ENCODE measurements at places on chromosomes 7 and 10.

DNA sequence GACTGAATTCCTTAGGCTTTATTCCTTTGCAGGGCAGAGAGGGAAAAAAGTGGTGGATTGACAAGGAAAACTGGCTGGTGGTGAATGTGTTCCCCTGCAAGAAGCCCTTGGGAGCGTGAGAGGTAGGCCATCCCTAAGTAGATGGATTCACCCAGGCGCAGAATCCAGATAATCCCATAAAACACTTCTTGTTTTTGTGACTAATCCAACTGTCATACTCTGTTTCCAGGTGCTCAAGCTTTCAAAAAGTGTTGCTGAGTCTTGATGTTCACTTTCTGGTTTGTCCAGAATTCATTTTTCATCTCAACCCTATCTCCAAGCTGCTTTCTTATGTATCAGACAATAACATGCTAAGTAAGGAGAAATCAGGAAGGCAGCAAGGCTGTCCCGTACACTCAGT is 250.8 kb upstream of the HABP2 start:
- no peak for DNase-seq

DNA sequence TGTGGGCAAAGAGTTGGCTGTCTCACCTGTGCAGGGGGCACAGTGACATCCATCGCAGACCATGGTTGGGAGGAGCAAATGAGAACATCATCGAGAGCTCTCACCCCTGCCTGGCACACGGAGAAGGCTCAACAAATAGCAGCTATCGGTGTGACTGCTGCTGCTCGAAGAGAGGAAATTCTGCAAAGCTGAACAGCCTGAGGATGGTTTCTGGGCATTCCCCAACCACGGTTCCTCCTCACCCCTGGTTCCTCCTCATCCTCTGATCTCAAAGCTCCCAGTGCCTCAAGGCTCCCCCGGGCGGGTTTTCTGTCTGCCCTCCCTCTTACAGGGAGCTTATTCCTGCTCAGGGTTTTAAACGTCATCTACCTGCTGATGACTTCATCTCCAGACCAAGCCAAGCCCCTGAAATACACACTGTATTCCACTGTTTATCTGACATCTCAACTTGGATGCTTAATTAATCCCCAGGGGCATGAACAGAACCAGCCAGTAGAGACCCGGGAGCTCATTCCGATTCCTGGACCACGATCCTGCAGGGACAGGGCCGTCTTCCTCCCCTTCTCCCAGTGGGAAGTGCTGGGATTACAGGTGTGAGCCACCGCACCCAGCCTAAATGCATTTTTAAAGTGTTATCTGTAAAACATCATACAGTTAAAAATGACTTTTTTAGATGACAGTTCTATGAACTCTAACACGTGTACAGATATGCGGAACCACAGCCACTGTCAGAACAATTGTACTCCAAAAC is 19.5 kb upstream of the NOM1 start:
- DNase-seq = no peak

DNA sequence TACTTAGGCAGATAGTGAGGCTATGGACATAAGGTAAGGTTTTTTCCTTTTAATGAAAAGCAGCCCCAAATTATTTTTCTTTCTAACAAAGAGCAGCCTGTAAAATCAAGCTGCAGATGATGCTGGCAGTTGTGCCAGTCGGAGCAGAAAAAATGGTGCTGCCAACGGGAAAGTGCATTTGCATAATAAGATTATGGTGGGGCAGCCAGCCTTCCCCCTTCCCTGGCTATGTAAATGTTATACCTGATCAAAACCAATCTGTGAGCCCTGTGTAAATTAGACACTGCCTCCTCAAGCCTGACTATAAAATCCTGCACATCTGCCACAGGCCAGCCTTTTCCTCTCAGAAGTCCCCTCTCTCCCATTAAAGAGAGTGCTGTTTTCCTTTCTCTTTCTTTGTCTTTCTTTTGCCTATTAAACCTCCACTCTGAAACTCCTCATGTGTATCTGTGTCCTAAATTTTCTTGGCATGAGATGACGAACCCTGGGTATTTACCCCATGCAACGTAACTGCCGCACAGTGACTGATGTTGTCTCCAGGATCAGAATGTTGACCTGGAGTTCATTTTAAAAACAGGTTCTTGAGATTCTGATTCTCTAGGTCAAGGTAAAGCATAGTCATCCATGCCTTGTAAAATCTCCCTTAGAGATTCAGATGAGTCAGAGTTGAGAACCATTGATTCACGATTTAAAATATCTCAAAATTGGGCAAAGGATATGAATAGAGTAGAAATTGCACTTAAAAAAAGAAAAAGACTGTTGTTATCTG is 167.3 kb upstream of the C1GALT1 start:
- DNase-seq = no peak

- no peak for DNase-seq
Measured at GRCh38 chr10:79068203-79068561, 584 bp upstream of the ZMIZ1 start.

DNA sequence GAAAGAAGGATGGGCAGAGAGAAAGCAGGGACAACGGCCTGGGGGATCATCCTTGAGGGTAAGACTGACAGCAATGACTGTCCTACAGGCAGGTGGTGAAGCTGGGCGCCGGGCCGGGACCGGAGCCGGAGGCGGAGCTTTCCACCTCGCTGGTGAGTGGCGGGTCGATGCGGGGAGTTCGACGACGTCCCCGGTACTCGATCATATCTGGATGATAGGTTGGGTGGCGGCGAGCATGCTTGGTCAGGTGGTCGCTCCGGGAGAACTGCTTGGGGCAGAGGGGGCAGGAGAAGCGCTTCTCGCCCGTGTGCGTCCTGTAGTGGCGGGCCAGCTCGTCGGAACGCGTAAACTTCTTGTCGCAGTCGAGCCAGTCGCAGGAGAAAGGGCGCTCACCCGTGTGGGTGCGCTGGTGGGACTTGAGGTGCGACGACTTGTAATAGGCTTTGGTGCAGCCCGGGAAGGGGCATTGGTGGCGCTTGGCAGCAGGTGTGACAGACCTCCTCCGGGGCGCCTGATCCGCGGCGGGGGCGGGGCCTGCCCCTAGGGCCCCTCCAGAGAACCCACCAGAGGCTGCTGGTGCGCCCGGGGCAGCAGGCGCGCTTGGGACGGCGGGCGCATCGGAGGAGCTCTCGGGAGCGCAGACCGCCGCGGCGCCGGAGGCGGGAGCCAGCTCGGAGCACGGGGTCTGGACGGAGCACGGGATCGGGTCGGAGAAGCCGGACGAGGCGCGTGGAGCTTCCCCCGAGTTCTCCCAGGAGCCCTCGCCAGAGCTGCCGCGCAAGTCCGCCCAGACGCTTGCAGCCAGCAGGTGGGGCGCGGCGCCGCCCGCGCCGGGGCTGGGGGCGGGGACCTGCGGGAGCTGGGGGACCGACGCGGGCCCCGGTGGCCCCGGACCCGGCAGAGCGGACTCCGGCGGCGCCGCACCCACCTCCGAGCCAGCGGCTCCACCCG is 752 bp downstream of the KLF14 start:
- no peak for DNase-seq

DNA sequence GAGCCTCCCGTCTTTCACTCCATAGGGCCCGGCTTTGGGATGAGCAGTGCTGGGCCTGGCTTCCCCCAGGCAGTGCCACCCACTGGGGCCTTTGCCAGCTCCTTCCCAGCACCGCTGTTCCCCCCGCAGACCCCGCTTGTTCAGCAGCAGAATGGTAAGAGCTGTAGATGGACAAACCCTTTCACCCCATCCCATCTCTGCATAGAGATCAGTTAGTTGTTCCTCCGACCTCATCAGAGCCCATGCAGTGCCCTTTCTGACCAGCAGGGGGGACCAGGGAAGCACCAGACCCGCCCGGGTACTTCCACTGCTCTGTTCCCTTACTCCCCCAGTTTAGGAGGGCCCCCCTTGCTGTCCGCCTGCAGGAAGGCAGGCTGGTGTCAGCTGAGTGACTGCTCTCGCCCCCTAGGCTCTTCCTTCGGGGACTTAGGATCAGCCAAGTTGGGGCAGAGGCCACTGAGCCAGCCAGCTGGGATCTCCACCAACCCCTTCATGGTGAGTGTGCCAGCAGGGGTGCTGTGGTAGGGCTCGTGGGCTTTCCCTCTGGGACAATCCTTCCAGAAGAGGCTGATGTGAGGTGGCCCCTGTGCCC is 9.8 kb downstream of the SAP25 start:
- DNase-seq = no peak

DNA sequence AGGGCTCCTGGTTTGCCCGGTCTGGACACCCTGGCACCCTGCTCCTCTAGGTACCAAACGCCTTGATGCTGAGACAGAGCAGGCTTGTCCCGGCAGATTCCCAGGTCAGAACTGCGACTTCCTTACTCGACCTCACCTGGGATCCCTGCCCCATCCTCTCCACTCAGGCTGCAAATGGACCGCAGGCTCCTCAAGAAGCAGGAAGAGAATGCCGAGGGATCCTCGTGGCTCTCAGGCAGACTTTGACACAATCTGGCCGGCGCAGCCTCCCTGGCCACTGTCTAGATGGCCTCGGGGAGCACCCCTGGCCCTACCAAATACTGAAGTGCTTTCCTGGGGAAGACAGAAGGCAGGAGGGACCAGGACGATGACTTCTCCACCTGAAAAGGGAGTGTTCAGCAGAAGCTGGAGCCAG is 421 bp upstream of the NODAL start:
- DNase-seq = no peak

DNA sequence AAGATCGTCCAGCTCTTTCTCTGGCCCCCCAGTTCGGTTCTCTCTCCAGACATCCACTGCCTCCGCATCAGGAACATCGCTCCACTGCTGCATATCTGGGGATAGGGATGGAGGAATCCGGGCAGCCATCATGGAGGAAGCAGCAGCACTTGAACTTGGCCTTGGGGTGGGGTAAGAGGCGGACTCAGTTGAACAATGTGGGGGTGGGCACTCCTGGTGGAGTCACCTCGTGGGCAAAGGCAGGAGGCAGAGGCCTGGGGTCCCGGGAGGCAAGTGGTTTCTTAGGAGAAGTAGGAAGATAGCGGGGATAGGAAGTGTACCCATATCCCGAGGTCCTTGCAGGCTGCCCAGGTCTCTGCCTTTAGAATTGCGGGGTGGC is 98.3 kb downstream of the CHST15 start:
- no peak for DNase-seq

DNA sequence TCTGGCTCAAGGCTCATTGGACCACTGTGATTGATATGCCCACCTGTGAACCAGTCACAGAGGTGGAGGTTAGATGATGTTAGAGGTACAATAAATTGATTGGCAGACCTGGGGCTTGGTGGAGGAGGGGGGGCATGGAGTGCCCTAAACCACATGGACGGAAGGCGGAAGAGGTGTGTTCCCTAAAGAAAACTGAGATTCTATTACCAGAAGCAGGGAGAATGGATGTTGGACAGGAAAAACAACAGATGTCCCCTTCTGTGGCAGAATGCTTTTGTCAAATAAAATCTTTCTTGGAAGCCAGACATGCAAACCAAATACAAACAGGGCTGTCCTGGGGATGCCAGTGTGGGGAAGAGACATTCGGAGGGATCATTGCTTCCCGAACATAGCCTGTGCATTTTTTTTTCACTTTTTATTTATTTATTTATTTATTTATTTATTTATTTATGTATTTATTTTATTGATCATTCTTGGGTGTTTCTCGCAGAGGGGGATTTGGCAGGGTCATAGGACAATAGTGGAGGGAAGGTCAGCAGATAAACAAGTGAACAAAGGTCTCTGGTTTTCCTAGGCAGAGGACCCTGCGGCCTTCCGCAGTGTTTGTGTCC is 433.9 kb downstream of the RPS24 start:
- DNase-seq = no peak

GRCh38 chr10:133315847-133316246 is 7.1 kb downstream of the ZNF511 start:
- no peak for DNase-seq

DNA sequence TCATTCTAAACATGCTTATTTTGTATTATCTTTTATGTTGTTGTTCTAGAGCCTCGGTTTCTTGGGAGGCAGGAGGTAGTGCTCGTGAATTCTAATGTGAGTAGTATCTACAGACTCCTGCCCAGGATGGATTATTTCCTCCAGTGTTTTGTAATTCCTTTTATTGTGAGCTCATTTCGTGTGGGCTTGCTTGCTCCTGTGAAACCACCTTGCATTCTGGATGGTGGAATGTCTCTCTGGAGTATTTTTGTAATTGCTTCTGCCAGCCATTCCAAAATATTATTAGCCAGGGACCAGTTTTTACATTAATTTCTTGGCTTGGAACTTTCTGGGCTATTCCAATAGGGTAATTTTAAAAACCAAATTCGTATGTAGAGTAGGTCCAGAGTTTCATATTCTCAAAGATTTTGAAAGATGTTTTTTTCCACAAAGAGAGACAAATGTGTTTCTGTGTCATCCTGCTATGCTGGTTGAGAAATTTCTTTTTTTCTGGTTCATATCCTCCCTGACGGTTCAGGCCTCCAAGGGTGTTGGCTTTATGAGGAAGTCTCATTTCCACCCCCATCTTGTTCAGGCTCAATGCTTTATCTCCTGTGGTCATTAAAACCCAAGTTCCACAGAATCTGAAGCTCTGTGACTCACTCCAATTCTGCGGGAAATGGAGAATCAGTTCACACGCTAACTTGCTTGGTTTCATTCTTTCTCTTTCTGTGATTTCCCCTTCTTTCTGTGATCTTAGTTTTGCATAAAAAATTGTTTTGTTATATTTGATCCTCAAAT is 41.7 kb upstream of the CALD1 start:
- peak; percentile 83 for DNase-seq

DNA sequence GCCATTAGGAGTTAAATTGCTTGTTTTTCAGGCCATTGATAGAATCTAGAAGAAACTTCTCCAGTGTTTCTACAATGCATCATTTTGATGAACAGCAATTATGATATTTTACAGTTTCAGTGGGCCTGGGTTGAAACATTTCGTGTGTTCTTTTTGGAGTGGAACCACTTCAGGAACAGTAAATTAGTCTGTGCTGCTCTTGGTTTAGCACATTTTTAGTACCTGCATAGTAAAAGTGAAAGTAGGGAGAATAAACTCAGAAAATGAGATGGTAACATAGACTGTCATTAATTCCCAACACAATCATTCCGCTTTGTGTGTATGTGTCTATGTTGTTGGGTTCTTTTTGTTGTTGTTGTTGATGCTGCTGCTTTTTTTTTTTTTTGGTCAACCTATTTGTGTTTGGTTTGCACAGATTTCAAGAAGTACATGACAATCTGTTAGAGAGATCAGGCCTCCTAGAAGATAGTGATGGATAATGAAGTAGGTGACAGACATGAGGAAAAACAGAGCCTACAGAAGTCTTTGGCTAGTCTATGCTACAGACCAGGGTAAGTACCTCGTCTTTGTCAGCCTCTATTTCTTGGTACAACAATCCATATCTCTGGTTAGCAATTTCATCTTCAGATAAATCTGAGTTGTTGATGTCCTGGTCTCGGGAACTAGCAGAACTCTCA is 154.0 kb upstream of the TARP start:
- DNase-seq = no peak

- DNase-seq = no peak
Measured at GRCh38 chr7:32476816-32477648, 13.1 kb downstream of the LSM5 start.

- no peak for DNase-seq
Measured at GRCh38 chr10:131776496-131776895, 124.3 kb upstream of the PPP2R2D start.
